ENCODE measurements at places on chromosomes 3 and 15.

DNA sequence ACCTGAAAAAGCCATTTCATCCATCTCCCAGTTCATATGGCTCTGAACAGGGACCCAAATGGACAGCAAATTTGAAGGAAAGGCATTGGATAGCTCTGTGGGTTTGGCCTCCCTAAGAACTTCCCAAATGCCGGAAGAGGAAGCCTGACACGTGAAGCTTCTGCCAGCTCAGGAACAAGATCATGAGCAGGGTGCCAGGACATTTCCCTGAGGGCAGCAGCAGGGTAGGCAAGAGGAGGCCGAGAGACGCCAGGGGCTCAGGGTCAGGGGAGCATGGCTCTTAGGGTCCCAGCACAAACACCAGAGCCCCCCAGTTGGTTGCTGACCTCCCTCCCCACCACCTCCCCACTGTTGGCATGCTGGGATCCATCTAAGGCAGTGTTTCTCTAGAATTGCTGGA lies 187.5 kb downstream of the MEGF11 start:
- DNase-seq, result no peak

- no peak for DNase-seq
Observed at GRCh38 chr3:187919048-187919447, 173.8 kb upstream of the BCL6 start.

GRCh38 chr3:170387950-170388349 lies 30.4 kb downstream of the SKIL start:
- no peak for DNase-seq

DNA sequence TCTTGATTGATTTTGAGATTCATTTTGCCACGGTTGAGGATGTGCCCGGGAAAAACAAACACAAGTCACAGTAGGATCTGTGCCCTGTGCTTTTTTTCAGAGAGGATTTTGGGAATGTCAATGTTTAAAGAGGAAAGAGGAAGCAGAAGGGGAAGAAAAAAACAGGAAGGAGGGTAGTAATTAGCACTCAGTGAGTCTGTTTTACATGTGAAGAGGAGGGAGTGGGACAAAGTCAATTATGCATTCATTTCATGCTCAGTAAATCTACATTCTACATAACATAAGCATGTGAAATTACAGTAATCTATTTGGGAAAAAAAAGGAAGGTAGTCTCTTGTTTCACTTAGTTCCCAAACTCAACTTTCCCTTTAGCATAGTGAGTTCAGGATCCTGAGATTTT lies 18.3 kb upstream of the CD200 start:
- no peak for DNase-seq

GRCh38 chr3:12181301-12181700 lies 22.6 kb upstream of the TIMP4 start:
- no peak for DNase-seq

DNA sequence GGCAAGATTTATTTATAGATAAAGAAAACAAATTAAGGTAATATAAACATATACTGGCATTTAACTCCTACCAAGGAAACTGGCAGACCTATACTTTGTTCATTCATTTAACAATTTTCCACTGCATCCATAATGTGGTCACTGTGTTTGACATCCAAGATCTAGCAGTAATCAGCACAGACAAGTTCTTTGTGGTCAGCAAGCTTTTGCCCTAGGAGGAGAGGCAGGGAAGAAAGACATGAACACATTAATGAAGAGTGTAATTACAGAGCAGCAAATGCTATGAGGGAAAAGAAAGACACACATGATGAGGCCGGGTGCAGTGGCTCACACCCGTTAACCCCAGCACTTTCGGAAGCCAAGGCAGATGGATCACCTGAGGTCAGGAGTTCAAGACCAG lies 34.4 kb downstream of the SUCLG2 start:
- DNase-seq, result no peak

GRCh38 chr3:196477678-196478077 lies 25.9 kb downstream of the RNF168 start:
- DNase-seq, result no peak

GRCh38 chr3:107008213-107008612 lies 369.0 kb upstream of the CCDC54 start:
- DNase-seq, result no peak

DNA sequence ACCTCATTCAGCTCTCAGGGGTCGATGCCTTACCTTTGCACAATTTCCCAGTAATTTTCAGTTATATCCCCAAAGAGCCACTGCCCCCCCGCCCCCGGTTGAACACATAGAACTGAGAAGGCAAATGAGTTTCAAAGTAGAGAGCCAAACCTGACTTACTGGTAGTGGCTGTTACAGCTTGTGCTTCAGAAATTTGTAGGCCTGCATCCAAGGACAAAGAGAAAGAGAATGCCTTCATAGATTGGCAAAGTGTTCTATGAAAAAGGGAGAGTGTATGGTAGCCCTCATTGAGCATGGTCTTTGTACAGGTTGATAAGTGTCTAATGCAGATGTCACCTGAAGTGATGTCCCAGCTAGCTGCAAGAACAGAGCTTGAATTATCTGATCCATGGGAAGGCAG lies 13.9 kb downstream of the SEMA6D start:
- no peak for DNase-seq

DNA sequence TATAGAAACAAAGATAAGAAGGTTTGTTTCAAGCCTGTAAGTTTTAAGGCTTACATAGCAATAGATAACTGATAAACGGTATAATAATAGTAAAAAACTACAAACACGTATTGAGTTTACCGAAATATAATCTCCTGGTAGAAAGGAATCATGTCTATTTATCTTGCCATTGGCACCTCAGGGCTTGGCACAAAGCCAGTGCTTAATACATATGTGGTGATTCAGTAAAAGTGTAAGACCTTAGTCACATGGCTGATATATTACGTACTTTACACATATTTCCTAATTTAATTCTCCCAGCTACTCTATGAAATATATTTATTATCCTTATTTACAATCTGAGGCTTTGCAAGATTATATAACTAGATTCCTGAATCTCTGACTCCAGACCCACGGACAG lies 32.0 kb upstream of the SLCO3A1 start:
- no peak for DNase-seq

- no peak for DNase-seq
Observed at GRCh38 chr3:184360070-184360928, 1.1 kb downstream of the CLCN2 start.

- DNase-seq, result no peak
Observed at GRCh38 chr15:48925714-48926223, 38.0 kb downstream of the SHC4 start.

GRCh38 chr3:184236636-184237035 lies 7.3 kb downstream of the VWA5B2 start:
- DNase-seq, result no peak

DNA sequence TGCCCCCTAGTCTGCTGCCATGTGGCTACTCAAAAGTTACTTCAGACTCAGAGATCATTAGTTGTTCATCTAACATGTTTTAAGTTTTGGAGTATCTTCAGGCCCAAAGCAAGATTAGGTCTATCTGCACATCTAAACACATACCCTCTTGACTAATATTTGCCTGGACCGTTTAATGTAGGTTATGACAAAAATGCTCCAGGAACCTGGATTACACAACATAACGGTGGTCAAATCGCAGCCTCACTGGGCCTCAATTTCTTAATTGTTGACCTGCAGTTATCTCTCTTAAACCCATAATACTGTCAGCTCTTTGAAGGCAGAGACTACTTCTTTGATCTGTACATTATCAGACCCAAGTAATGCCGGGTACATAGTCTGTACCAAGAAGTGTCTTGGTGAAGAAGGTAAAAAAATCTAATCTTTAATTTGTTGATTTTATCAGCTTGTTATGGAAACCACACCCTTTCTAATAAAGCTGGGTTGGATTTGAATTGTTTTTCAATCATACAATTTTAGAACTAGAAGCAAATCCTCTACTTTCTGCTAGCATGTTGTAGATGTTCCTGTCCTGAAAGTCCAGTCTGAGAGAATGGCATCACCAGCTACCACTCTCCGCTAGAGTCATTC lies 3.6 kb downstream of the SNRK start:
- DNase-seq, result no peak

- no peak for DNase-seq
Observed at GRCh38 chr3:172915911-172916514, 165.5 kb downstream of the ECT2 start.

DNA sequence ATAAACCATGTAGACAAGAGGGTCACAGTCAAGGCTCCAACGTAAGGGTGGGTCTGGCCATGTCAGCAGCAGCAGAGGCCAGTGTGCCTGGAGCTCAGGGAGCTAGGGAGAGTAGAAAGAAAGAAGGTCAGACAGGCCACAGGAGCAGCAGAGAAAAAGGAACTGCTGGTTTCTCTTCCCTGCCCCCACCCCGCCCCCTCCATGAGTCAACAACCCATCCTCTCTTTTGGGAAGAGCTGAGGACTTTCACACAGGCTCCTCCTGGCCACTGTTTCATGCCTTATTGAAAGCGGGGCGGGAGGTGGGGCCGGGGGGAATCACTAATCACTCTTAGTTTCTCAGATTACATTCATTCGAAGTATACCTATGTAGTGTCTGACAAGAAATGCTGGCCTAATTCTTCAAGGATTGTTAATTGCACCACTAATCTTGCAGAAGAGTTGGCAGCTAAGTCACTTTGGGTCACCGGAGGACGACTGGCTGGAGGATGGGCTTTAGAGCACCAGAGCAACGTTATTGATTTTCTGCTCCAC lies 9.1 kb upstream of the SCG3 start:
- no peak for DNase-seq

DNA sequence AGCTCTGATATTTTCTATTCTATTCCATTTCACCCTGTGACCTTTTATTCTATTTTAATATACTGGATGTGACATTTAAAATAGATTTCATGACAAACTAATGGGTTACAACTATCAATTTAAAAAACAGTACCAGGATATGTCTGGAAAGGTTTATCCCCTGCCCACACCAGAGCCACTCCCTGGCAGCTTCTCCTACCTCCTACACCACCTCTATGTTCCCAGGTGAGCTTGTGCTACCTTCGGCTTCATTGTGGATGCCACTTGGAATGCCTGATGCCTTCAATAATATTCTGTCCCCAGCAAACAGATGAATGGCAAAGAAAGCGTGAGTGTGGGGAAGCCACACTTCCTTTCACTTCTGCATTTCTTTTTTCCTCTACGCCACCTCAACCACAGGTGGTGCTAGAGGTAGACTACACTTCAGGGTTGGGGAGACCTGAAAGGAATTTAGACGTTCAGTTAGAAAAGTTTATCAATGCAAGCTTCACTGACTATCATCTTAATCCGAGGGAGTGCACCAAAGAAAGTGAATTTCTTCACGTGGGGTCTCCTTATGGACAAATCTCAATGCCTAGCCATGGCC lies 213.0 kb downstream of the SSR3 start:
- no peak for DNase-seq

DNA sequence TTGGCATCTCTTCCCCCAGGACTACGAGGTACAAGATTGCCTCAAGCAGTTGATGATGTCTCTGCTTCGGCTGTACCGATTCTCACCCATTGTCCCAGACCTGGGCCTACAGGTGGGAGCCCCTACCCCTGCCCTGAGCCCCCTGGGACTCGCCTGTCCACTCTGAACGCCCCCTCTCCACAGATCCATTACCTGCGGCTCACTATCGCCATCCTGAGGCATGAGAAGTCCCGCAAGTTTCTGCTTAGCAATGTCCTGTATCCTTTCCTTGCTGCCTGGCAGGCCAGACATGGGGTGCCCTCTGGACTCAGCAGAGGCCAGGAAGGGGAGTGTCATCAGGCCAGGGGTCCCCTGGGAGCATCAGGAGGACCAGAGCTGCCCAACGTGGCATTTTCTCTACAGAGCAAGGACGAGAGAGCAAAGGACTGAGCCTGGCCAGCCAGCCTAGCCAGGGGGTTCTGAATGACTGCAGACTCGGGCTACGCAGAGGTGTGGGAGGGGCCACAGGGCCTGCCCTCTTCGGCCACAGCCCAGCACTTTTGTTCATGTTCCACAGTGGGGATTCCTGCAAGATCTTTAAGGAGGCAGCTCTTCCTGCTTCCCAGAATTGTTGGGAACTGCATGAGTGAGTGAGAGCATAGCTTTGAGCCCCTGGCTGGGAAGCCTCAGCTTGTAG lies 11.2 kb downstream of the RNF123 start:
- no peak for DNase-seq

DNA sequence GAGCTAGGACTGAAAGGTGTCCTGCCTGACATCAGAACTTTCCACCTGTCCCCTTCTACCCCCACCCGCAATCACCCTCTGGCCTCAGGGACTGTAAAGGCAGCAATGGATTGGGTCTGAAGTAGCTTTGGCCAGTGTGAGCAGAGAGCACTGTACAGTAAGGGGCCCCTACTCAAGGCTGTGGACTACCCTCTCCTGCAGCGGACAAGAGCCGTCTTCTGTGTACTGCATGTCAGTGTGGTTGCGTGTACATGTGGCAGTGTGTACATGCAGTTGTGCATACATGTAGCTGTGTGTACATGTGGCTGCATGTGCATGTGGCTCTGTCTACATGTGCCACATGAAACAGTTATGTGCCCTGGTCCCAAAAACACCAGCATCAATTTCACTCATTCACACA lies 205.9 kb upstream of the LINGO1 start:
- no peak for DNase-seq

- no peak for DNase-seq
Observed at GRCh38 chr3:111666041-111666735, 71.0 kb upstream of the ZBED2 start.

DNA sequence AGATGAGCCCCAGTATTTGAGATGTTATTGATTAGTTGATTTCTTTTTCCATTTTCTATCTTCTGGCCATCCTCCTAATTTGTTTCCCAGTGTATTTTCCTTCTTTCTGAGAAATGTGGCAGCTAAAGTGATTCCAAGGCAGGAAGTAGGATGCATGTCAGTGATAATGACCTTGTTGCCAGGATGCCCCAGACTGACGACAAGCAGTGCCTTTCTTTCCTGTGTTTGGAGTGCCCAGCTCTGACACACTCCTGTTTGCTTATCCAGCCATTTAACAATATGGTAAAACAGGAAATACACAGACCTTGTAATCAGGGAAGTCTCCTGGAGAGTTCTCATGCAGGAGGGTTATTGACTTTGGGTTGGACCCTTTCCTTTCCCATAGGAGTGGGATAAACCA lies 20.4 kb downstream of the TMOD2 start:
- no peak for DNase-seq

DNA sequence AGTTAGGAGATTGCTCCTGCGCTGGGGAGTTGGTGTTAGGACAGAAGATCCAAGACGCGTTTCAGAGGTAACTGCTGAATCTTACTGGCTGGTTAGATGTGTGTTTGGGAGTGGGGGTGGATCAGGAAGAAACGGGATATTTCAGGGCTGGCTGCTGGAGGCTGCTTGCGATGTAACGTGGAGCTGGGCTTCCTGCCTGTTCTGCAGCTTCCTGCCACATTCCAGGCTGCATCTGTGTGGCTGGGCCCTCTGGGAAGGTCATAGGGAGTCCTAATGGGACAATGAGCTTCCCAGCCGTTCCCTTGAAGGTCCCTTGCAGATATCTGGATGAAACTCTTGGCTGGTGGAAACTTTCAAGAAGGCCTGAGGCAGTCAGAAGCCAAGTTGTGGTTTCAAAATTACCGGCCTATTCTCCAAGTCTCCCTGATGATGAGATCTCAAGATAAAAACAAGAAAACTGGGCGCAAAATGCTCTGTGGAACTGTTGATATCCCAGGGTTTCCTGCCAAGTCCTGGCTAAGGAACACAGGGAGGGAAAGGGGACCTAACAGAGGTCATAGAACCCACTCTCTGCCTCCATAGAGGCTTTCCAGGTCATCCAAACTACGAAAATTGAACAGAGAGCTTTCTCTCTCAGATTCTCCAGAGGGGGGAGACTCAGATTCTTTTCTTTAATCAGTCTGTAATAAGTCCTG lies 67.0 kb downstream of the NOX5 start:
- no peak for DNase-seq

GRCh38 chr3:177754508-177754921 lies 557.2 kb upstream of the TBL1XR1 start:
- no peak for DNase-seq

All from cortex of kidney (tissue), 1 donor.